Activated naive CD4-positive, alpha-beta T cell treated with anti-CD3 and anti-CD28 coated beads, Interleukin-2, amount 10 ng/mL, durations not matched to agents 5 hours and 36 hours (primary cell): ENCODE measurements at places on chromosomes 13 and 19. TPM values are rescaled to one million over a fixed set of nuclear protein-coding genes. Genes with fewer than 3 reads are reported as not detected.

Gene CLDN10
- not detected for total RNA-seq

Gene MAST1
- 0.53 TPM for total RNA-seq

Gene C19orf18
- 0.38 TPM for total RNA-seq

Gene TMIGD2
- 50.3 TPM for total RNA-seq

Gene ZNF541
- 0.34 TPM for total RNA-seq

Gene PLK5
- total RNA-seq = not detected

Gene ZNF433
- 0.43 TPM for total RNA-seq

Gene NRTN
- total RNA-seq = 0.29 TPM

Gene OVOL3
- total RNA-seq = not detected

Gene NPAS1
- total RNA-seq = not detected

Gene ATCAY
- total RNA-seq = not detected

Gene SIGLEC14
- not detected for total RNA-seq

Gene CLIP3
- total RNA-seq = 1.5 TPM

Gene PIBF1
- total RNA-seq = 23.3 TPM

Gene CYP4F3
- total RNA-seq = 0.03 TPM

Gene CYP2A13
- total RNA-seq = not detected

Gene NTN5
- total RNA-seq = 1.3 TPM

Gene TSSK6
- 6.5 TPM for total RNA-seq

Gene NOVA2
- total RNA-seq = 0.18 TPM

Gene OLFM2
- total RNA-seq = 20.2 TPM

Gene RGL3
- not detected for total RNA-seq

Gene EFNA2
- not detected for total RNA-seq

Gene CBY2
- not detected for total RNA-seq

Gene ETV2
- total RNA-seq = 1.2 TPM

Gene SLC25A41
- not detected for total RNA-seq

Gene ZNF17
- total RNA-seq = 13.0 TPM

Gene LHB
- not detected for total RNA-seq

Gene ERICH4
- total RNA-seq = not detected

Gene CERS1
- not detected for total RNA-seq

Gene ZNF154
- 2.2 TPM for total RNA-seq

Gene ERICH6B
- total RNA-seq = not detected

Gene POLR2I
- 48.4 TPM for total RNA-seq

Gene IL12RB1
- total RNA-seq = 76.2 TPM

Gene TFPT
- 42.4 TPM for total RNA-seq

Gene ATP7B
- total RNA-seq = 0.71 TPM

Gene LGI4
- 1.0 TPM for total RNA-seq

Gene INAFM1
- 11.8 TPM for total RNA-seq

Gene ARHGAP45
- total RNA-seq = 556 TPM

Gene SLC7A9
- 0.17 TPM for total RNA-seq

Gene PINLYP
- 3.9 TPM for total RNA-seq

Gene NLRP9
- not detected for total RNA-seq

Gene RFX2
- 10.0 TPM for total RNA-seq

Gene GCDH
- 39.0 TPM for total RNA-seq

Gene CD70
- total RNA-seq = 6.8 TPM

Gene MTUS2
- not detected for total RNA-seq

Gene AP1M2
- not detected for total RNA-seq
